Right forelimb (tissue), 1 donor: ENCODE measurements at places on chromosomes 1 and 21.

GRCh38 chr1:177024623-177025022 is 139.9 kb downstream of the ASTN1 start:
- DNase-seq: no peak

GRCh38 chr1:38198621-38199020 is 152.0 kb upstream of the POU3F1 start:
- no peak for DNase-seq

GRCh38 chr1:227306689-227307088 is 11.6 kb downstream of the CDC42BPA start:
- no peak for DNase-seq

GRCh38 chr1:107776900-107777663 is 187.9 kb downstream of the VAV3 start:
- DNase-seq: no peak

- DNase-seq: no peak
Observed at GRCh38 chr21:25283720-25284119, 323.6 kb downstream of the MRPL39 start.

GRCh38 chr1:226993814-226994585 is 53.9 kb downstream of the COQ8A start:
- DNase-seq: no peak

DNA sequence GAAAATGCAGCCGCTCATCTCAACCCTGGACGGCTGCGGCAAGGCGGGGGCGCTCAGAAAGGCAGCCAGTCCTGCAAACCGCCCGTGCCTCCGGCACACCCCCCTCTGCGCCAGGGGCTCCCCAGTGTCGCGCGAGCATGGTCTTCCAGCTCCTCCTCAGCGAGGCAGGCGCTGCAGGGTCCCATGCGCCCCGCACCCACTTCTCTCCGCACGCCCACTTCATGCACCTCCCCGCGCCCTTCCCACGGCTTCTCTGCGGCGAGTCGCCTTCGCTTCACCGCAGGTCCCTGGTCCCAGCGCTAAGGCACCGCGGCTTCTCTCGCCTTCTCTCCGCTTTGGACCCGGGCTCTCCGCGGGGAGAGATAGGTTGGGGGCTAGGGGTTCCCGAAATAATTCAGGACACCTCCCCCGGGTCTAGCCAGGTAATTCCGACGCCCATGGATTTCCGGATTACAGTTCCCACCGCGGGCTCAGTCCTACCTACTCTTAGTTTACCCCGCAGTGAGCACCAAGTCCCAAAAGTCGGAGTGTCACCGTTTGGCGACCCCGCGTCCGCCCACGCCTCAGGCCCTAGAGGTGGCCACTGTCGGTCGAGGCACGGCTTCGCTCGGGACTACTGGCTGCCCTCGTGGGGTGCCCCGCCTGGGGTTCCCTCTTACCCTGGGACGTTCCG is 67.5 kb downstream of the SYT2 start:
- no peak for DNase-seq

GRCh38 chr1:53634571-53634979 is 104.4 kb downstream of the GLIS1 start:
- peak; percentile 26 for DNase-seq

GRCh38 chr1:21494196-21494595 is 15.0 kb upstream of the ALPL start:
- DNase-seq: no peak

DNA sequence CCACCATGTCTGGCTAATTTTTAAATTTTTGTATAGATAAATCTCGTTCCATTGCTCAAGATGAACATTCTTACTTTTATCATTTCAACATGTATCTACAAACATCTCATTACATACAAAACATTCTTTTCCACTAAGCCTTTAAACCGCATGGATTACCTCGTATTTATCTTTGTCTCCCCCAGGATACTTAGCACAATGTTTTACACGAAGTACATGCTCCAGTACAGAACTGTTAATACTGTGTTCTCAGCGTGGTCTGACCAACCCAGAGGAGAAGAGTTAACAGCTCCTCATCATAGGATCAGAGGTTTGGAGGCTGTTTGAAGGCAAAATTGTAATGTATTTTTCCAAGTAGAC is 7.4 kb downstream of the PIK3C2B start:
- no peak for DNase-seq

- DNase-seq: no peak
Observed at GRCh38 chr1:31875636-31876236, 59.9 kb upstream of the SPOCD1 start.

DNA sequence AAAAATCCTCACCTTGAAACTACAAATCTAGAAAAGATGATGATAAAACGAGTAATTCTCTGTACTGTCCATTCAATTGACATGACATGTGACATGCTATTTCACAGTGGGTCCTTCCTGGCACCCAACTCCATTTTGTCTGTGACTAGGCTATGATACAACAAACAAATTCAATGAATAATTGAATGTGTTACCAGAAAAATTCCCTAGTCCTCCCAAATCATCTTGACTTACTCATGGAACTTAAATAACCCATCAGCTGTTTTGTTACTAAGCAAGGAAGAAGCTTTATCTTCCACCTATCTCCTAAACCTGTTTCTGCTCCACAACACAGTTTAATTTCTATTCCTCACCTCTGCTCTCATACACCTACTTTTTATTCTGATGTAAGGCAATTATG is 30.4 kb downstream of the B3GALNT2 start:
- DNase-seq: no peak

GRCh38 chr1:168613691-168614231 is 37.4 kb downstream of the XCL1 start:
- peak; percentile 51 for DNase-seq

DNA sequence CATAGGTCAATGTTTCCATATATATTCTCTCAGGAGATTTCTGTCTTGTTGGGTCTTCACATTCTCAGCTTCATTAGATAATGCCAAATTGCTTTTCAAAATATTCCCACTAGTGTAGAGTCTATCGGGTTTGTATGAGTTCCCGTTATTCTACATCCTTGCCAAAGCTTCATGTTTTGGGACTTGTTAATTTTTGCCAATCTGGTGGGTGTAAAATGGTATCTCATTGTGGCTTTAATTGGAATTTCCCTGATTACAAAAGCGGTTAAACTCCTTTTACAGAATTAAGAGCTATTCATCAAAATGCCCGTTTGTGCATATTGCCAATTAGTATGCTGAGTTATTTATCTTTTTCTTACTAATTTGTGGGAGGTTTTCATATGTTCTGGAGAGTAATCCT is 708.4 kb upstream of the ADAMTS5 start:
- no peak for DNase-seq

DNA sequence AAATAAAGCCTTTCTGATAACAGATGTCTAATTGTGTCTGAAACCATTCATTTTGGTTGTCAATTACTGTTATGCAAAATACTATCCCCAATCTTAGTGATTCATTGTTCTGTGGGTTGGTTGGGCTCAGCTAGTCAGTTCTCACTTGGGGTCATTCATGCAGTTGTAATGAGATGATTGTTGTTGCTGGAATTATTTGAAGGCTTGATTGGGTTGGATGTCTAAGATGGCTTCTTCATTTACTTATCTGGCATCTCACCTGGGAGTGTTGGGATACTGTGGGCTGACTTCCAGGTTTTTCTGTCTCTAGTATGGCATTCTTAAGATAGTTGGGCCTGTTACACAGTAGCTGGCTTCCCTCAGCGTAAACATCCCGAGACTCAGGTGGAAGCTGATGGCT is 217.8 kb upstream of the B3GALT2 start:
- DNase-seq: no peak

- peak; percentile 73 for DNase-seq
Observed at GRCh38 chr1:230067871-230068620, 1.0 kb downstream of the GALNT2 start.

DNA sequence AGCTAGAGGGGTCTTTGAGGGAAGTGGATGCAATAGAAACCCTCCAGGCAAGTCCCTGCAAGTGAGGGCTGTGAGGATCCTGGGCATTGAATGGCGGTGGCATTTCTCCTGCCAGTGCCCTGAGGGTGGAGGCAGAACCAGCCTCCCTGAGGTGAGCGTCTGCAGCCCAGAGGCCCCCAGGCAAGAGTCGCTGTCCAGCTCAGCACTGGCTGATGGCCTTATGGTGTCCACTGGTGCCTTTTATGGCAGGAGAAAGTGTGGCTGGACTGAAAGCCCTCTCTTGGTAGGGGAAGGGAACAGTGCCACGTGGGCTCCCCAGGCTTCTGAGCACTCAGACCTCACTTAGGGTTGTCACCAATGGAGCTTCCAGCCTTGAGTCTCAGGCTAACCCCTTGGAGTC is 77.3 kb downstream of the SH3BGR start:
- DNase-seq: no peak

DNA sequence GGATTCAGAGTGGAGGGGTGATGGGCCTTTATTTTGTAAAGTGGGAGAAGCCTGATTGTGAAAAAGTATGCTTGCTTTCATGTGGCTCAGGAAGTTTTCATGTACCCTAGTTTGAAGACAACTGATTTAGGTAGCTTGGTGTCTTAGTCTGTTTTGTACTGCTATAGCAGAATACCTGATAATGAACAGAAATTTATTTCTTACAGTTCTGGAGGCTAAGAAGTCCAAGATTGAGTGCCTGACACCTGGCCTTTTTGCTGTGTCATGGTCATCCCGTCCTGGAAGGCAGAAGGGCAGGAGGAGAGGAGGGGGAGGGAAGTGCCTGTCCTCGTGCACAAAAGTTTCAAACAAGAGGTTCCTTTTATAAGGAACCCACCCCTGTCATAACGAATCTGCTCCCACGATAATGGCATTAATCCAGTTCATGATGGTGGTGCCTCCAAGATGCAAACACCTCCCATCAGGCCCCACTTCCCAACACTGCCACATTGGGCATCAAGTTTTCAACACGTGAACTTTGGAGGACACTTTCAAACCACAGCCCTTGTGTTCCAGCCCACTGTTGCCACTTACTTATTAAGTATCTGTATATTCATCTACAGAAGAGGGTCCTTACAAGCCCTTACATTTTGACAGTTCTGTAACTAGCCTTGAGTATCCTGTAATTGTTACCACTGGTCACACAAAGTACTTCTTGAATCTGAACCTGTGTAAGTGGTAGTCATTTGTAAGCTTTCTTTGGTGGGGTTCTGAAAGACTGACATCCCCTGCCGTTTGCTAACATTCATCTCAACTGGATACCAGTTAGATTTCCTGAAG is 9.5 kb downstream of the UCK2 start:
- no peak for DNase-seq

GRCh38 chr1:74513411-74514300 is 1.2 kb upstream of the LRRC53 start:
- DNase-seq: no peak

- DNase-seq: no peak
Observed at GRCh38 chr1:205432116-205432515, 10.3 kb upstream of the LEMD1 start.

DNA sequence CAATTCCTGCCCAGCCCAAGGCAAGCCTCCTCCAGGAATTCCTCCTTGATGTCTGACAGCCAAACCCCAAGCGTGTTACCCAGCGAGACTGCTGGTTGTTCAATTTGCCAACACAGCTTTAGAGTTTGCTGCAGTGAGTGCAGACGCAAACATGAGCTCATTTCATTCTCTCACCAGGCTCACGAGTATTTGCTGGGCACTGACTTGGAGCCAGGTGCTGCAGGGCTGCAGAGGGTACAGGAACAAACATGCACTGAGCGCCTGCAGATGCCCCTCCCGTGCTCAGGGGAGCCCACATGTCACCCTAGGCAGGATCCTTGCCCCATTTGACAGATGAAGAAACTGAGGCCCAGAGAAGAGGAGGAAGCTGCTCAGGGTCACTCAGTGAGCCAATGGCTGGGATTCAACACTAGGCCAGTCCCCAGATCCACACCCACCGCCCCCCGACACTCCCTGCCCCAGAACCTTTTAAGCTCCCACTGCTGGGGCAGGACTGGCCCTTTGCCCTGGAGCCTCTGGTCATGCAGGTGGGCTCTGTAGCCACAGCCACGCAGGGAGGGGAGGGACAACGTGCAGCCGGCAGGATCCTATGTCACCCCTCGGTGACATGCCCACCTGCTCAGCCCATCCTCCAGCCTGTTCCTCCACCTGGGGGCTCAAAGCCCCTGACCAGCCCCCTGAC is 363.7 kb downstream of the MATN1 start:
- no peak for DNase-seq

- DNase-seq: no peak
Observed at GRCh38 chr1:115867216-115867615, 26.3 kb upstream of the NHLH2 start.

GRCh38 chr1:112453876-112454275 is 54.9 kb upstream of the WNT2B start:
- DNase-seq: no peak

DNA sequence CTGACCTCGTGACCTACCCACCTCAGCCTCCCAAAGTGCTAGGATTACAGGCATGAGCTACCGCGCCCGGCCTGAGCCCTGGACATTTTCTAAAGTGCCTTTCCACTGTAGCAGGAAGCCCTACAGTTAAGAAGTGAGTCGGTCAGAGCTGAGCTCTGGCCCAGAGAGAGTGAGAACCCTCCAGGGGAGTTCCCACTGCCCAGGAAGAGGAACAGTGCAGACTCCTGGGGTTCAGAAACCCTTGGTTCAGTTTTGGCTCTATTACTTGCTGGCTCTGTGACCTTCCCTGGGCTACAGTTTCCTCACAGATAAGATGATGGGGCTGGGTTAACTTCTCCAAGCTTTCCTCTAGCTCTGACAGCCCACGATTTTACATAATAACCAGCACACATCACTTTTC is 20.9 kb downstream of the SLC9A1 start:
- no peak for DNase-seq

GRCh38 chr1:170146720-170147263 is 1.0 kb downstream of the NTMT2 start:
- DNase-seq: no peak

- DNase-seq: no peak
Observed at GRCh38 chr1:114000406-114000805, 21.1 kb downstream of the OLFML3 start.

- DNase-seq: no peak
Observed at GRCh38 chr1:188590641-188591040, 1761.9 kb downstream of the PLA2G4A start.

DNA sequence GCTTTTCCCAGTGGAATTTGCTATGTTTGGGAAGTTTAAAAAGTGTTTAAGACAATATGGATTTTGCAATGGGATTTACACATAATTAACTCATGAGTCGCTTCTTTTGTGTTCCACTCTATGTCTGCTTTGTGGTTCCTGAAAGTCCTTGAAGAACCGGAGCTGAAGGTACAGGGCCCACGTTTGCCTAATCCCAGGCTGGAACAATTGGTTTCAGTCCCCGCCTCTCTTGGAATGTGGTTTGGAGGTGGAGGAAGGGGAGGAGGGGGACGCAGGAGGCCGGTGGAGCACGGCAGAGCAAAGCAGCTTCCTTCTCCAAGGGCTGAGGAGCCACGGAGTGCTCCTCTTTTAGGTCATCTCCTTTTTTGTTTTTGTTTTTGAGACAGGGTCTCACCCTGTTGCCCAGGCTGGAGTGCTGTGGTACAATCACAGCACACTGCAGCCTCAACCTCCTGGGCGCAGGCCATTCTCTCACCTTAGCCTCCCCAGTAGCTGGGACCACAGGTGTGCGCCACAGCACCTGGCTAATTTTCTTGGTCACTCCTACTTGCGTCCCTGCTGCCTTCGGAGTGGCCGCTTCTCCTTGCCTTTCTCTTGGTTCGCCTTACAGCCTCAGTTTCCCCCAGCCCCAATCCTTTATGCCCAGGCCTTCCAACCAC is 129.5 kb upstream of the ERRFI1 start:
- no peak for DNase-seq
